ENCODE measurements at places on chromosomes 2 and 18.

- no peak for DNase-seq
Observed at GRCh38 chr2:101466426-101466825, 8.5 kb downstream of the RFX8 start.

GRCh38 chr18:56647951-56648893, 2.9 kb upstream of the WDR7 start:
- DNase-seq, result no peak

- DNase-seq, result no peak
Observed at GRCh38 chr2:38243186-38243880, 133.7 kb downstream of the ATL2 start.

DNA sequence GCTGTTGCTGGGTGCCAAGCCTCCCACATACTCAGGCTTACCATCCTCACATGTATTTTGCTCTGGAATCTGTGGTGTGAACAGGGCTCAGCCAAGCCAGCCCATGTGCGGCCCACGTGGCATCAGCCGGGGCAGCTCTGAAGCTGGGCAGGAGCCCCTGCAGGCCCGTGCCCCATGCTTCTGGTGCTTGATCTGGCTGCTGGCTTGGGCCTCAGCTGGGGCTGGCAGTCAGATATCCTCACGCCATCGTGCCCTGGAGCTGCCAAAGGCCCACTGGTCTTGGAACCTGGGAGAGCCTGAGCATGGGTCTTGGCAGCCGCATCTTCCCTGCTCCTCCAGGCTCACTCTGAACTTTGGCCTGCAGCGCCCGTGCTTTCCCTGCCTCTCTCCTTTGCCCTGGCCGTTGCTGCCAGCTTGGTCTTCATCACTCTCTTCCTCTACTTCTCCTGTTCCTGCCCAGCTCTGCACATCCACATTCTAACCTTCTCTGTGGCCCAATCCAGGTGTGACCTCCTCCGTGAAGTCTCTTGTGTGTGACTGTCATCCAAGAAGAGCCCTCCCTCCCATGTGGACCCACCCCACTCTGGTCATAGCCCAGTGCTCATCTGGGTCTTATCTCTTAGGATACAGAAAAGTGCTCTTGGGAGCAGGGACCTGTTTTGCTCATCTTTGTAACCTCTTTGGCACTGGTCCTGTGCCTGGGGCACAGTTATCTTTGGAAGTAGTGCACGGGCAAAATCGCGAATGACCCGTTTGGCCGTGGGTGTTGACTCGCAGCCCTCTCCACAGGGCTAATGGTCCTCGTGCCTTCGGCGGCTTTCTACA, 116.1 kb downstream of the RNF144A start:
- DNase-seq, result no peak

DNA sequence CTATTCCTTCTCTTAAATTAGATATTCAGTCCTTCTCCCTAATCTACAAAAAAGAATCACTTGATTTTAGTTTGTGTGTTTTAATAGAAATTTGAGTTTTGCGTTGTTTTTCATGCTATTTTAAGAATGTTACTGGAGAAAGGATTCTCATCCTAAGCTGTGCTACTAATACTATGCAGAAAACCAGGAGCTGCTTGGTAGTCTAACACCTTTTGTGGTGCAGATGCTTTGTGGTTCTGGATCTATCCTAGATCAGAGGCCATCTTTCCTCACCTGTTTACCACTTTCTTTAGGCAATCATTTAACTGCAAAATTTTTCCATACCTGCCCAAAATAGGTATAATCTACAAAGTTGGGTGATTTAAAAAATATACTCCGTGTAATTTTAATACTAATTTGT, 823.6 kb downstream of the CPS1 start:
- DNase-seq, result no peak

- no peak for DNase-seq
Observed at GRCh38 chr18:14769381-14769780, 21.4 kb downstream of the ANKRD30B start.

DNA sequence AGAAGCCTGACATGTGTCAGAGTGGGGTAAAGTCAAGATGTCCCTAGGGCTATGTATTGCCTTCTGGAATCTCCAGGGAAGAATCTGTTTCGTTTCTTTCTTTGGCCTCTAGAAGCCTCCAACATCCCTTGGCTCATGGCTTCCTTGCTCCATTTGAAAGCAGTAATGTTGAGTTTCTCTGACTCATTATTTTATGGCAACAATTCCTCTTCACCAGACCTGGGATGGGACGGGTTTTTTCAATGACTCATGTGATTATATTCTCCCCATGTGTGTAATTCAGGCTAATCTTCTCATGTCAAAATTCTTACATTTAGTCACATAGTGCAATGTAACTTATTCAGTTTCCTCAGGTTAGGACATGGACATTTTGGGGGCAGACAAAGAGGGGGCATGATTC, 1038.6 kb downstream of the CBLN2 start:
- no peak for DNase-seq

GRCh38 chr2:69961496-69961895, at the start of gene ASPRV1:
Gene ASPRV1, minus strand, starts transcription at chr2:69961631. Its CDS starts 195 bp downstream, at chr2:69961436.
- DNase-seq, result peak; percentile 71
